ENCODE measurements at places on chromosomes 7 and 10.

DNA sequence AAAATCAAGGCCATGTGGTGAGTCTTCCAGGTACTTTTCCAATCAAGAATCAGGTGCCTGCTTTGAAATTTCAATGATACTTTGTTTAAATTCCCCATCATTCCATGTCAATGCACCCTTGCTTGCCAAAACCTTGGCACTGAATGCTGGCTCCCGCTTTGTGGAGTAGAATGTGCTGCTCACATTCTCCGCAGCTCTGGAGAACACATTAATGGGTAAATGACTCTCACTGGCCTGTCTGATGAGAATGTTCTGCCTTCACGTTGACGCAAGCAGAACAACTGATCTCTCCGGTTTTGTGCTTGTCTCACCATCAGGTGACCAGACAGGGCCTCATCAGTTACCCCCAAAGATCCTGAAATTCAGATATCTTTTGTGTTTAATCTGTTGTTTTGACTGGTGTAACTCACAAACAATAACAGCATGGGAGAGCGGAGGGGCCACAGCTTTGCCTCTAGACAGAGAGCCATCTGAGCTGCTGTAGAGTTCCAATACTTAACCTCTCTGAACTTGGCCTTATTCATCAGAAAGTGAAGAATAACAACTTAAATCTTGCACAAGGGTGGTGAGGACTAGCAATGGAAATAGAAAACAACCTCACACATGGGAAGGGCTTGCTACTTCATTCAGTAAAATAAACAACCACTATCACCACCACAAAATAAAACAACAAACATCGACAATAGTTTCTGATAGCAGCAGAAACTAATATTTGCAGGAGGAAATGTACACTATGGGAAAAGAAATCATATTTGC, 276.9 kb upstream of the IGFBP3 start:
- DNase-seq: no peak

DNA sequence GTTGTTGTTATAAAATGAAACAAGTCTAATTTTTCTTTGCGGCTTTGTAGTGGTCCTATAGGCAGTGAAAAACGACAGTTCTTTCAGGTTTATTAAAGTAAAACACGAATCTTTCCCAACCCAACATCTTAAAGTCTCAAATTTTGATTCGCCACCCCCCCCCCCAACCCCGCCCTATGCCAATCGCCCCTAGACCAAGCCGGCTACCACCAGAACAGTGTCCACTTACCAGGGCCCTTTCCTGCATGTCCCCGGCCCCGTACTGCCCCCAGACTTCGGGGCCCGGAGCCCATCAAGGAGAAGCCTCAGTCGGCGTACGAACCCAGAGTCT, 335 bp upstream of the CHCHD1 start:
- no peak for DNase-seq

- DNase-seq: no peak
Observed at GRCh38 chr10:86269332-86269731, 97.3 kb downstream of the GRID1 start.

GRCh38 chr10:17650416-17650815, 6.5 kb downstream of the STAM start:
- DNase-seq: no peak

GRCh38 chr7:24869572-24869971, 110.4 kb downstream of the OSBPL3 start:
- no peak for DNase-seq

GRCh38 chr7:129067943-129068548, 13.1 kb upstream of the TNPO3 start:
- DNase-seq: no peak
